ENCODE measurements at places on chromosomes 3 and 15. TPM values are rescaled to one million over a fixed set of nuclear protein-coding genes. Genes with fewer than 3 reads are reported as not detected.

DNA sequence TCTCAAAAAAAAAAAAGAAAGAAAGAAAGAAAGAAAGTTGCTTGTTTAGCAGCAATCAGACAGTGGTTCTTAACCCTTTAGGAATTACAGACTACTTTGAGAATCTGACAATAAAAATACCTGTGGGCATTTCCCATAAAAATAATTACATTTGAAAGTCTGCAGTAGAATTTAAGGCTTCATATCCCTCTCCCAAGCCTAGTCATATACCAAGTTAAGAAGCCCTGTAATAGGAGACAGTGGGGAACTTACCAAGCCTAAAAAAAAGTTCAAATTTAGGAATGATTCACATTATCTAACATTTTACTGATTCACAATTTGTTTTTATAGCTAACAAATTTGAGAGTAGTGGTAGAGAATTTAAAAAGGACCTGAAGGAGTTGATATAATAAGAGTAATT, 47.5 kb downstream of the LRRFIP2 start:
- DNase-seq: no peak
- H3K27ac ChIP-seq: no peak overlapping the region
- no peaks in the 10 kb centered on the region for H3K27me3 ChIP-seq

GRCh38 chr3:15978801-15979200, 181.0 kb upstream of the ANKRD28 start:
- no peaks in the 10 kb centered on the region for H3K36me3 ChIP-seq
- no peak overlapping the region for H3K4me3 ChIP-seq
- no peak for DNase-seq
- H3K27ac ChIP-seq: no peak overlapping the region
- H3K27me3 ChIP-seq: no peaks in the 10 kb centered on the region

The GP9 gene
- not detected for total RNA-seq

DNA sequence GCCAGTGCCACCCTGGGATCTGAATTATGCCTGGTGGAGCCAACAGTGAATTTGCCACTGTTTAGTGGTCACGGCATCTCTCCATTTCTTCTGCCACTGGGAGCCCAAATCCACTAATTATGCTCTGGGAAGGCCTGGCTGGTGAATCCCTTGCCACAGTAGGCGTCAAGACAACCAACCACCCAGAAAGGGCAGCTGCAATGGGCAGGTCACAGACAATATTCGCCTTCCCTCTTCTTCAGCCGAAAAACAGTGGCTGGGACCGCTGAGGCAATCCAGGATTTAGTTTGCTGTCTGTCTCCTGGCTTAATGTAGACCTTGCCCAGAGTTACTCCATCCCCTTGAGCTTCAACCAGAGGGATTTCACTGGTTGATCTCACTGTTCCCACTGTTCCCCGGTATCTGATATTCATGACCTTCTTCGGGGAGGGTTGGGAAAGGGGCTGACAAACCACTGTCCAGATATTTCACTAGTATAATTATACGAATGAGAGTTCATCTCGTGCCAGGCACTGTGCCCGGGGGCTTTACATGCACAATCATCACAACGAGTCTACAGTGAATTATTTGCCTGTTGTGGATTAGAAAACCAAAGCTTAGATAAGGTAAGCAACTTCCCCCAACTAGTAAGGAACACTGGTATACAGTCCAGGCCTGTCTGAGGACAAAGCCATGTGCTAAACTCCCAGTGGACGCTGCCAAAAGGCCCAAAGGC, 49.9 kb upstream of the RAB6B start:
- no peaks in the 10 kb centered on the region for H3K27me3 ChIP-seq
- no peaks in the 10 kb centered on the region for H3K36me3 ChIP-seq
- H3K27ac ChIP-seq: no peak overlapping the region
- DNase-seq: no peak
- peaks cover 5% of the 10 kb centered on the region for H3K4me1 ChIP-seq
- H3K4me3 ChIP-seq: no peak overlapping the region

All from tibial nerve (tissue), 4 donors.